CD4-positive, alpha-beta T cell treated with Interleukin-4 for 1 hour (primary cell): ENCODE measurements at places on chromosomes 7 and 10.

DNA sequence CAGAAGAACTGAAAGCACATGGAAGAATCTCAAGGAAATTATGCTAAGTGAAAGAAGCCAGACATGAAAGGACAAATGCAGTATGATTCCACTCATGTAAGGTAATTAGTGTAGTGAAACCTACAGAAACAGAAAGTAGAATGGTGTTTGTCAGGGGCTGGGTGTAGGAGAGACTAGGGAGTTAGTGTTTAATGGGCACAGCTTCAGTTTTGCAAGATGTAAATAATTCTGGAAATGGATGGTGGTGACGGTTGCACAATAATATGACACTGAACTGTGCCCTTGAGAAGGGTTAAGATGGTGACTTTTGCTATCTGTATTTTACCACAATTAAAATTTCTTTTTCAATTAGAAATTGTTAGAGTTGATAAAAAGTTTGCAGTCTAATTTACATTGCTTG is 157.3 kb upstream of the ADCY1 start:
- no peak for DNase-seq

GRCh38 chr7:24466168-24466768 is 107.0 kb upstream of the PALS2 start:
- DNase-seq, result no peak

- no peak for DNase-seq
Measured at GRCh38 chr10:84258034-84258695, 13.3 kb downstream of the RGR start.

DNA sequence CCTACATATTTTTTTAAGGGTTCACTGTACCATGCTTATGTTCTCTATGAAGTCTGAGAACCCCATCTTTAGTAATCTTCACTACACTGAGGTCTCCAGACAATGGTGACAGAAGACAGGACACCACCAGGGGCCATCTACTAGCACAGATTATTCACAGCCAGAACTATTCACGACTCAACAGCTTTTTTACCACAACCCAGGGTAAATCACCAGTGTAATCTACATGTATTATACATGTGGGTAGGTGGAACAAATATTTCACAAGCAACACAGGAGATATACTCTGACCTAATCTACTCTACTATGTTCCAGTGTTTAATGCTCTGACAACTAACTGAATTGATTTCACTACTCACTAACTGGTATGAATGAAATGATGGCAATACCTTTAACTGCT is 136.1 kb downstream of the ELMO1 start:
- no peak for DNase-seq

DNA sequence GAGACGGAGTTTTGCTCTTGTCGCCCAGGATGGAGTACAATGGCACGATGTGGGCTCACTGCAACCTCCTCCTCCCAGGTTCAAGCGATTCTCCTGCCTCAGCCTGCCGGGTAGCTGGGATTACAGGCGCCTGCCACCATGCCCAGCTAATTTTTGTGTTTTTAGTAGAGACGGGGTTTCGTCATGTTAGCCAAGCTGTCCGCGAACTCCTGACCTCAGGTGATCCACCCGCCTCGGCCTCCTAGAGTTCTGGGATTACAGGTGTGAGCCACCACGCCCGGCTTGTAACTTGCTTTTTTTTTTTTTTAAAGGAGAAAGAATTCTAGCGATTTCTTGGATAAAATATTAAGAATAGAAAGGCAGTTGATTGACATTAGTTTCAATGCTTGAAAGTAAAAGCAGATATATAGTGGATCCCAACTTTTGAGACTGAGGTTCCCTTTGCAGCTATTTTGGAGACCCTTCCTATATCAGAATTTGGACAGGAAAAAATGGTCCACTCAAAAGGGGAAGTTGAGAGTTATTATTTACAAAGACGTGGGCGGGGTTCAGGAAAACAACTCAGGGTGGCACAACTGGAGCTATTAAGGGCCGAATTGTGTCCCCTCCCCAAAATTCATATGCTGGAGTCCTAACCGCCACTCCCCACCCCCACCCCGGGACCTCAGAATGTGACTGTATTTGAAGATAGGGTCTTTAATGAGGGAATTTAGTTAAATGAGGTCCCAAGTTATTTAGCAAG is 1.3 kb upstream of the ERCC6 start:
- no peak for DNase-seq

DNA sequence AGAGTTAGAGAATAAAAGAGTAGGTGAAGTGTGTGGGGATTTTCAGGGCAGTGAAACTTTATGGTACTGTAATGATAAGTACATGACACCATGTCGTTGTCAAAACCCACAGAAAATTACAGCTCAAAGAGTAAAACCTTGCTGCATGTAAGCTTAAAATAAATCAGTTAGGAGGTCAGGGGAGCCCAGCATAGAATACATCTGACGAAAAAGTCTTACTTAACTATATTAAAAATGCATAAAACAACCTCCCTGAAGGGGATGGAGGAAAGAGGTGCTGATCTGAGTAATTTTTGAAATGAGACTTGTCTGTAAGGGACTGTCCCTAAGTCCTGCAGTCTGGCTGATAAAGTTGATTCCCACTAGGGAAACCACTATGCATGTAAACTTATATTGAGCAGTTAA is 49.8 kb upstream of the AKR1E2 start:
- no peak for DNase-seq

DNA sequence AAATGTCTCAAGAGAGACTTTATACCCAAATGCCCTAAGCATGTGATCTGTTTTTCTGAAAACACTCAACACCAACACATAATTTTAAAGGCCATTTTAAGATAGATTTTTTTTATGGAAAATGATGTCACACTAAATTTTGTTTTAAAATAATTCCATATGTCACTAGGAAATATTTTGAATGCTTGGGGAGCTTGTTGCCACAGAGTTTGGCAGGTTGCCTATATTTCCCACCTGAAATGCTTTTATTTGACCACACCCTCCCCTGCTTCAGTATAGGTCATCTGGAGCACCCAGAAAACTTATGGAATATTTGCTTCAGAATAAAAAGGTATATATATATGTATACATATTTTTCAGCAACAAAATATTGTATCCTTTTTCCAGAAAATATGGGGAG is 180.0 kb upstream of the ANK3 start:
- no peak for DNase-seq
